NCI-H1417 treated with DMSO at 0.1 percent for 48 hours (cell line): ENCODE measurements at places on chromosomes 5 and 9.

GRCh38 chr9:131473198-131473885 is 29.4 kb upstream of the POMT1 start:
- no peak for DNase-seq

GRCh38 chr5:143992496-143992895 is 178.0 kb downstream of the YIPF5 start:
- DNase-seq, result no peak

DNA sequence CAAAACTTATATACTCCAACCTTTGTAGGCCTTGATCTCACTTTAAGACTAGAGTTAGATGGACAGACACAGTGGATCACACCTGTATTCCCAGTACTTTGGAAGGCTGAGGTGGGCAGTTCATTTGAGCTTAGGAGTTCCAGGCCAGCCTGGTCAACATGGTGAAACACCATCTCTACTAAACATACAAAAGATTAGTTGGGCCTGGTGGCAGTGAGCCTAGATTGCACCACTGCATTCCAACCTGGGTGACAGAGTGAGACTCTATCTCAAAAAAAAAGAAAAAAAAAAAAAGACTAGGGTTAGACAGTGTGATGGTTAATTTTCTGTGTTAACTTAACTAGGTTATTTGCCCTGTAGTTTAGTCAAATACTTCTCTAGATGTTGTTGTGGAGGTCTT is 74.1 kb downstream of the CFAP95 start:
- DNase-seq, result no peak

- DNase-seq, result no peak
Observed at GRCh38 chr9:82188817-82189216, 200.2 kb downstream of the SPATA31D1 start.

DNA sequence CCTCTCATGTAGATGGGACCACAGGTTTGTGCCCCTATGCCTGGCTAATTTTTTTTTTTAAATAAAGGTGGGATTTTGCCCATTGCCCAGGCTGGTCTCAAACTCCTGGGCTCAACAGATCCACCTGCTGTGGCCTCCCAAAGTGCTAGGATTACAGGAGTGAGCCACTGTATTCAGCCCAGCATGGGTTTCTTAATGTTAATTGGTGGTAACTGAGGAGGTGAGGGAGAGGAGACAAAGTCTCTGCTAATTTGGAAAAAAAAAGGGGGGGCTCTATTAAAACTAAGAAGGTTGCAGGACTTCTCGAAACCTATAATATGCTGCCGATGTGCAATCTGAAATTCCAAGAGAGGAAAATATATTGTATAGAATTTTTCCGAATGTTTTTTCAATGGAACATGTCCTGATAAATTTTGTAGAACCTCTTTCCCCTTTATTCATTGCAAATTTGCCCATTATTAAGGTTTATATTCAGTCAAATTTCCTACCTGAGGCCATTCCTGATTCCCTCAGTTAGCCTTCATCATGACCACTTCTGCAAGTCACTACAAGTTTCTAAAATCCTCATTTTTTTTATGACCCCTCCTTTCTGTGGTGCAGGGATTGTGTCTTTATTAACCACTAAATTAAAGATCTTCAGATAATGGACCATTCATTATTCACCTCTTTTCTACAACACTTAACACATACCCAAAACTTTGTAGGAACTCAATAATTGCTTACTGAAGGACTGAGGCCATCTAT is 52.9 kb downstream of the ALDH1A1 start:
- no peak for DNase-seq
